ENCODE measurements at places on chromosomes 7 and 10. TPM values are rescaled to one million over a fixed set of nuclear protein-coding genes. Genes with fewer than 3 reads are reported as not detected.
A peak's percentile ranks its signal among the peaks of the same experiment; 100 is the strongest.

- H3K4me3 ChIP-seq = no peak overlapping the region
- H3K27me3 ChIP-seq = no peaks in the 10 kb centered on the region
- DNase-seq = no peak
- no peaks in the 10 kb centered on the region for H3K4me1 ChIP-seq
- H3K27ac ChIP-seq = no peak overlapping the region
- H3K36me3 ChIP-seq = no peaks in the 10 kb centered on the region
Measured at GRCh38 chr7:156151078-156151477, 338.8 kb upstream of the SHH start.

- H3K36me3 ChIP-seq = peaks cover 14% of the 10 kb centered on the region
- peak overlapping the region; percentile 97 for H3K27ac ChIP-seq
- peak; percentile 100 for DNase-seq
- H3K27me3 ChIP-seq = no peaks in the 10 kb centered on the region
Measured at GRCh38 chr7:140625908-140626868, 14.4 kb downstream of the DENND2A start.

DNA sequence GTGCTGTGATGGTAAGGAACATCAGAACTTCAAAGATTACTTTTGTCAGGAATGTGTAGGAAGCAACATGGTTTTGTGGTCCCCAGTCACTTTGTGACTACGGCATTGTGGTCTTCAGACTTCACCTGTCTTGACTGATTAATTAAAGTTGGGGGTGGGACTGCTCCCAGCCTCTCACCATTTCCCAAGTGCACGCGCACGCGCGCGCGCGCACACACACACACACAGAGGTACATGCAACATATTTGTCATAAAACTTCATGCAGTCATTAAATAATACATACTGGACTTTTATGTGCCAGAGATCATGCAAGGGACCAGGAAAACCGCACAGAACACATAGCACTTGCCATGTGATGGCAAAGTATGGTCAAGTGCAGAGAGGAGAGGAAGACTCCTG is 181.2 kb downstream of the EVX1 start:
- no peaks in the 10 kb centered on the region for H3K36me3 ChIP-seq
- peaks cover 2% of the 10 kb centered on the region for H3K27me3 ChIP-seq

DNA sequence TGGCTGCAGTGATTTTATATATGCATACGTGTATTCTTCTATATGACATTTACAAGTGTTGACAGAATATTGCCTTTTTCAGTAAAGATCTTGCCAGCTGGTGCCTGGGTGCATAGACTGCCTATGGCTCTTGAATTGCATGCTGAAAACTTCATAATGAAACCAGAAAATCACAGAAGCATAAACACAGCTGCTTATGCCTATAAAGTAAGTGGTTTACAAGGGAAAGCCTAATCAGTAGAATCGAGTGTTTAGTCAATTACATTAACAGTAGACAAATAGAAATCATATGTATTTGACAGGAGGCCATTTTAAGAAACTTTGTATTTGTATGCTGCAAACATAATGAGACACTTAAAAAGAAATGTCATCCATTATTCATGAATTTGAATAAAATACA is 82.5 kb downstream of the TMEM168 start:
- no peak overlapping the region for H3K27ac ChIP-seq
- H3K36me3 ChIP-seq = no peaks in the 10 kb centered on the region
- no peaks in the 10 kb centered on the region for H3K4me1 ChIP-seq
- no peaks in the 10 kb centered on the region for H3K27me3 ChIP-seq

DNA sequence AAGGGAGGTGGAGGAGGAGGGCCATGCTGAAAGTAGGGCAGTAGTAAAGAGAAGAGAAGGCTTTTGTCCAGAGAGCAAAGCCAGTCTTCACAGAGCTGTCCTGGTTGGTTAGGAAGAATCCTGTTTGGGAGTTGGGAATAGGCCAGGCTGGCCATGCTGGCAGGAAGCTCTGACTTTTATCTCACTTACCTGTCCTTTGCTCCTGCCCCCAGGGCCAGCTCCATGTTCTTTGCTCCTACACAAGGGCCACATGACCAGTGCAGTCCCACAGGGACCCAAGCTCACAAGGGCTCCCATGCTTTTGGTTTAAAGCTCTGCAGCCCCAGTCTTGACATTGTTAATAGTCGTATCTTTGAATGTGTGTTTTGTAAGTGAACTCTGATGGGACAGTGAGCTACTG is 161.6 kb upstream of the KMT2E start:
- no peak overlapping the region for H3K4me3 ChIP-seq
- peaks cover 4% of the 10 kb centered on the region for H3K27me3 ChIP-seq
- no peaks in the 10 kb centered on the region for H3K36me3 ChIP-seq

DNA sequence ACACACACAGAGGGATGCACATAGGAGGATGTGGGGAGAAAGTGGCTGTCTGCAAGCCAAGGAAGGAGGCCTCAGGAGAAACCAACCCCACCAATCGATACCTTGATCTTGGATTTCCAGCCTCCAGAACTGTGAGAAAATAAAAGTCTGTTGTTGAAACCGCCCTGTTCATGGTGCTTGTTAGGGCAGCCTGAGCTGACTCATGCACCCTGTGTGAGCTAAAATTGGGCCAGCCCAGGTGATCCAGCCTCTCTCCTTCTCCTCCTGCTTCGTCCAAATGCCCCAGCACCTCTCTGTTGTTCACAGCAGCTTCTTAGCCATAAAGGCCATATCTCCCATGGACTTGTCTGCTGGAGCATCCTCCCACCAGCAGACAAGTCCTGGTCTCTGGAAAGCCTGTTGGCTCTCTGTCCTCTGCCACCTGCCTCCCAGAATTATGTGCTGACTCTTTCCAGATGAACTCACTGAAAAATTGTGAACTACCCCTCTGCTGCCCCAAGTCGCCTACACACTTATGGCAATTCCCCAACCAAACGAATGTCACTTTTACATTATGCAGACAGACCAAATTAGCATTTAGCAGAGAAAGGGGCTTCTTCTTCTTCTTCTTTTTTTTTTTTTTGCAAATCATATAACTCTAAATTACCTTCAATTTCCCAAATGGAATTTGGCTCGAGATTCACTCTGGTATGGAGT is 30.2 kb upstream of the CARD11 start:
- no peak for DNase-seq
- no peaks in the 10 kb centered on the region for H3K27me3 ChIP-seq
- no peak overlapping the region for H3K27ac ChIP-seq
- no peaks in the 10 kb centered on the region for H3K4me1 ChIP-seq
- no peak overlapping the region for H3K4me3 ChIP-seq

GRCh38 chr10:11322698-11323097 is 288.8 kb downstream of the USP6NL start:
- no peak overlapping the region for H3K27ac ChIP-seq
- no peak overlapping the region for H3K4me3 ChIP-seq
- DNase-seq = peak; percentile 35
- H3K4me1 ChIP-seq = peaks cover 12% of the 10 kb centered on the region
- peaks cover 66% of the 10 kb centered on the region for H3K36me3 ChIP-seq

- no peaks in the 10 kb centered on the region for H3K4me1 ChIP-seq
- H3K27ac ChIP-seq = no peak overlapping the region
- H3K4me3 ChIP-seq = no peak overlapping the region
- no peaks in the 10 kb centered on the region for H3K27me3 ChIP-seq
- DNase-seq = no peak
Measured at GRCh38 chr7:126635545-126635944, 617.2 kb downstream of the GRM8 start.

DNA sequence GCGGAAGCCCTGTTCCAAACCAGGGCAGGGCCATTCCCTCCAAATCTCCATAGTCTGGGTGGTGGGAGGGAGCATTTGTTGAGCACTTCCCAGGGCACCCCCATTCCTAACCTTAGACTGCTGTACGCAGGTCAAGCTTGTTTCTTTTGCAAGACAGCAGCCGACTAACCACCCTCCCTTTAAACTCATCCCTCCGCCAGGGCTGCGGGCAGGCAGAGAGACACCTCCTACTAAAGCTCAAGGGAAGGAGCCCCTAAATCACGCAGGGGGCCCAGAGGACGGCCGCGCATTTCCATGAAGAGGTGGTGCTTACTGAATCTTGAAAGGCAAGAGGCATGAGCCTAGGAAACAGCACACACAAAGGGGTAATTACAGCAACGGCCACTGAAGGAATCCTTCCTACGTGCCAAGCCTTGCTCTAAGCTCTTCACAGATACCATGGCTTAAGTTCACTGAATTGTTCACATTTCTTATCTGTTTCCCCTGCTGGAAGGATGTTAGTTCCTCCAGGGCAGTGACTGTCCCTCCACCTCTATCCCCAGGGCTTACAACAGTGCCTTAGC is 90.0 kb downstream of the PROSER2 start:
- H3K4me1 ChIP-seq = peaks cover 11% of the 10 kb centered on the region
- H3K36me3 ChIP-seq = no peaks in the 10 kb centered on the region
- H3K27me3 ChIP-seq = no peaks in the 10 kb centered on the region
- no peak overlapping the region for H3K4me3 ChIP-seq

- H3K4me3 ChIP-seq = no peak overlapping the region
- no peak for DNase-seq
- H3K27ac ChIP-seq = no peak overlapping the region
Measured at GRCh38 chr10:22612318-22612717, 102.1 kb downstream of the PIP4K2A start.

DNA sequence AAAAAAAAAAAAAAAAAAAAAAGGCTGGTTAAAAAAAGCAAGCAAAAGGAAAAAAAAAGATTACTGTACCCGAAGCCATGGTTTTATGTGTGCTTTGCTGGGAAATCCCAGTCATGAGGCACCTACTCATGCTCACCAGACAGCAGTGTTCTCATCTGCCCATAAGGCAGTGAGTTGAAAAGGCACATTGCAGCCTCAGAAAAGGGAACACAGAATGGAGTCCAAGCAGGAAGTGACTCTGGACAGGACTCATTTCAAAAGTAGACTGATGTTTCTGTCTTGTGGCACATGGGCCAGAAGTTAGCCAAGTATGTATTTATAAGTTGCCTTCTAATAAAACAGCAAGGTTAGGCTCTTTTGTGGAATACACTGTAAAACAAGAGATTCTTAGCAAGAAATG is 40.2 kb downstream of the PDSS1 start:
- no peak overlapping the region for H3K27ac ChIP-seq
- no peaks in the 10 kb centered on the region for H3K4me1 ChIP-seq
- no peak overlapping the region for H3K4me3 ChIP-seq
- H3K27me3 ChIP-seq = no peaks in the 10 kb centered on the region
- peaks cover 48% of the 10 kb centered on the region for H3K36me3 ChIP-seq

DNA sequence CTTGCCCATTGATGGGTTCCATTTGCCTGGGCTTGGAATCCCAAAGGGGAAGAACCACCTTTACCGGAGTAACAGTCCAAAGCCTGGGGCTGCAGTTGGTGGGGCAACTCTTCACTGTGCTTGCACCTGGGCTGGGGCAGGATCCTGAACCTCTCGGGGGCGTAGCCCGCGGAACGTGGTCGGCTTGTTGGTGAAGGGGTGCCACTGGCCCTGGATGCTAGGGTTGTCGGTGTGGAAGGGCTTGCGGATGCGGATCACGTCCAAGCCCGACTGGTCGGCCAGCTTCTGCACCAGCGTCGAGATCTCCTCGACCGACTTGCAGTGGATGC is 710 bp downstream of the MRPL43 start:
- peaks cover 20% of the 10 kb centered on the region for H3K4me1 ChIP-seq
- H3K4me3 ChIP-seq = peak overlapping the region; percentile 84
- no peak overlapping the region for H3K27ac ChIP-seq
- DNase-seq = no peak
- no peaks in the 10 kb centered on the region for H3K27me3 ChIP-seq
- H3K36me3 ChIP-seq = peaks cover 68% of the 10 kb centered on the region

- peak; percentile 95 for DNase-seq
- peak overlapping the region; percentile 19 for H3K4me3 ChIP-seq
- peak overlapping the region; percentile 75 for H3K27ac ChIP-seq
- H3K27me3 ChIP-seq = no peaks in the 10 kb centered on the region
- H3K36me3 ChIP-seq = no peaks in the 10 kb centered on the region
Measured at GRCh38 chr10:47165711-47166404, 134.1 kb upstream of the GDF10 start.

- H3K36me3 ChIP-seq = no peaks in the 10 kb centered on the region
- no peak for DNase-seq
- no peak overlapping the region for H3K4me3 ChIP-seq
- peaks cover 26% of the 10 kb centered on the region for H3K4me1 ChIP-seq
- peak overlapping the region; percentile 8 for H3K27ac ChIP-seq
Measured at GRCh38 chr7:28623863-28624262, 211.5 kb downstream of the CREB5 start.

DNA sequence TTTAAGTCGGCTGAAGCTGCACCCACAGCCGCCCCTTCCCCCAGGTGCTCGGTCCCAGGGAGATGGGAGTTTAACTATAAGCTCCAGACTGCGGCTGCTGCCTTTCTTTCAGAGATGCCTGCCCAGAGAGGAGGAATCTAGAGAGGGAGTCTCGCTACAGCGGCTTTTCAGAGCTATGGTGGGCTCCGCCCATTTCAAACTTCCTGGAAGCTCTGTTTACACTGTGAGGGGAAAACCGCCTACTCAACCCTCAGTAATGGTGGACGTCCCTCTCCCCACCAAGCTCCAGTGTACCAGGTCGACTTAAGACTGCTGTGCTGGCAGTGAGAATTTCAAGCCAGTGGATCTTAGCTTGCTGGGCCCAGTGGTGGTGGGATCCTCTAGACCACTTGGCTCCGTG is 135.4 kb downstream of the CXCL12 start:
- H3K4me3 ChIP-seq = no peak overlapping the region
- no peaks in the 10 kb centered on the region for H3K27me3 ChIP-seq
- no peak for DNase-seq
- peaks cover 5% of the 10 kb centered on the region for H3K4me1 ChIP-seq
- H3K36me3 ChIP-seq = no peaks in the 10 kb centered on the region
- no peak overlapping the region for H3K27ac ChIP-seq

DNA sequence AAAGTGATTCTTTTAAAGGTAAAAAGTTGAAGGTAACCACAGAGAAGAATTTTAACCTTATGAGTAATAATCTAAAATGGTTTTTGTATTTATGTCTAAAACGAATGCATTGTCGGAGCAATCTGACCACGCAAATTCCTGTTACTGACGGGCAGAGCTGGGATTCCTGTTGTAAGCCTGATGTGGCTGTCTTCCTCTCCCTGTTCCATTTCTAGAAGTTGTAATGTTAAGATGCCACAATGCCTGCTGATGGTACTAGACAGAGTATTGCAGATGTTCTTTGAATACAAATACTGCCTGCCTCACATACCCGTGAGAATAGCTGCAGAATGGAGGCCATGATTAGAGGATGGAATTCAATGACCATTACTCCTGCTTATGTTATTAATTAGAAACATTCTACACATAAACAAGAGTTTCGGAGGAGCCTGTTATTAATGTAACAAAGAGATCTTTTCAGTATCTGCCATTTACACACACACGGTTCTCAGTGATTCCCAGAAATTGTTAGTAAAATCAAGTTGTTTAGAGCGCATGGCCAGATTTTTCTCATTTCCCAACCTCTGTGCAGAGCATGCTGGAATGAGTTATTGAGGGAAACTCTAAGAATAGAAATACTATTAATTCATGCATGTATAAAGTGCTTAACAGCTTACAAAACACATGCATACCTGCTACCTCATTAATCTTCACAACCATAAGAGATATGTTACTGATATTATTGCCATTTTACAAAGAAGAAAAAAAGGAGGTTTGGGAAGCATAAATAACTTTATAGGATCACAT is 196.8 kb downstream of the PTN start:
- H3K27ac ChIP-seq = no peak overlapping the region
- H3K4me1 ChIP-seq = no peaks in the 10 kb centered on the region
- no peaks in the 10 kb centered on the region for H3K36me3 ChIP-seq
- H3K27me3 ChIP-seq = no peaks in the 10 kb centered on the region

GRCh38 chr10:98488669-98489430 is 42.1 kb upstream of the HPS1 start:
- H3K36me3 ChIP-seq = no peaks in the 10 kb centered on the region
- H3K4me3 ChIP-seq = no peak overlapping the region

Gene ZPBP
- polyA plus RNA-seq = not detected

Gene GNAT3
- not detected for polyA plus RNA-seq

Gene FBXO24
- polyA plus RNA-seq = 1.5 TPM

Gene GRID1
- polyA plus RNA-seq = 2.6 TPM

Gene TMEM26
- polyA plus RNA-seq = 9.9 TPM

Gene CCDC172
- not detected for polyA plus RNA-seq

Gene CTAGE4
- 0.75 TPM for polyA plus RNA-seq

Gene EBLN1
- polyA plus RNA-seq = not detected

Gene PAOX
- polyA plus RNA-seq = 3.6 TPM

Measured in muscle of leg (tissue), 16 donors.